Fibroblast of pulmonary artery (primary cell): ENCODE measurements at places on chromosomes 1 and 21.
A peak's percentile ranks its signal among the peaks of the same experiment; 100 is the strongest.

DNA sequence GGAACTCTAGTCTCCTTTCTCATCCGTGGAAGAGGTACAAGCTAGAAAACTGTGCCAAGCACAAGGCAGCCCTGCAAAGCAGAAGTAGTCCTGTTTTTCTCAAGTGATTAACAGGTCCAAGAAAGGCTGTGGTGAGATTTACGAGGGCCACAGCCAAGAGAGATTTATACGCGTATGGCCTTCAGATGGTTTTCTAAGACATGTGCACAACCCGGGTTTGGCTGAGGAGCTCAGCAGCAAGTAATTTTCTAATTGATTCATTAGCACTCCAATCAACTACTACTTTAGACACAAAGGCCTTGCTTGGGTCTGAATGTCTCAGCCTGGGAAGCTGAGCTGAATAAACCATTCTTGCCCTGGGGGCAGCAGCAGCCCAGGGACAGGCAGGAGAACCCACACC lies 55.8 kb downstream of the SSBP3 start:
- DNase-seq, result no peak

DNA sequence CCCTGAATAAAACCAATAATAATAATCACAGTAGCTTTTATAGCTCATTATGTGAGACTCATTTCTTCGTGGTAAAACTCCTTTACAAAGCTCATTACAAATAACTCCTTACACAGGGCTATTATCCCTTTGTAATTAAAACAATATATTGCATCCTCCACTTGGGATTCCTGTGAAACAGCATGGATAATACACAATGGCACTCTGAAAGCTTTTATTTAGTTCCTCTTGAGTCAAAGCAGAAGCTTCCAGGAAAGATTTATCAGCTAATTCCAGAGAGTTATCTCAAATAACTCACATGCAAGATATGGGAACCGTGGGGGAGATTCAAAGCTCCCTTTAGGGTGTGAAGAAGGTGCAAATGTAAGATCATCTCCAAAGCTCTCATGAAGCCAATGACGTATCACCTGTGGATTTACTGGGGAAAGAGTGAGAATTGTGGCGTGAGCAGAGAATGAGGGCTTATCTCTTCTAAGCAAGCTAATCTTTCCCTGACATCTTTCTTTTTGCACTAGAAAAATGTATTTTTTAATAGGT lies 60.4 kb upstream of the GJA5 start:
- DNase-seq, result no peak

GRCh38 chr21:39097981-39098380 lies 85.3 kb downstream of the PSMG1 start:
- no peak for DNase-seq

DNA sequence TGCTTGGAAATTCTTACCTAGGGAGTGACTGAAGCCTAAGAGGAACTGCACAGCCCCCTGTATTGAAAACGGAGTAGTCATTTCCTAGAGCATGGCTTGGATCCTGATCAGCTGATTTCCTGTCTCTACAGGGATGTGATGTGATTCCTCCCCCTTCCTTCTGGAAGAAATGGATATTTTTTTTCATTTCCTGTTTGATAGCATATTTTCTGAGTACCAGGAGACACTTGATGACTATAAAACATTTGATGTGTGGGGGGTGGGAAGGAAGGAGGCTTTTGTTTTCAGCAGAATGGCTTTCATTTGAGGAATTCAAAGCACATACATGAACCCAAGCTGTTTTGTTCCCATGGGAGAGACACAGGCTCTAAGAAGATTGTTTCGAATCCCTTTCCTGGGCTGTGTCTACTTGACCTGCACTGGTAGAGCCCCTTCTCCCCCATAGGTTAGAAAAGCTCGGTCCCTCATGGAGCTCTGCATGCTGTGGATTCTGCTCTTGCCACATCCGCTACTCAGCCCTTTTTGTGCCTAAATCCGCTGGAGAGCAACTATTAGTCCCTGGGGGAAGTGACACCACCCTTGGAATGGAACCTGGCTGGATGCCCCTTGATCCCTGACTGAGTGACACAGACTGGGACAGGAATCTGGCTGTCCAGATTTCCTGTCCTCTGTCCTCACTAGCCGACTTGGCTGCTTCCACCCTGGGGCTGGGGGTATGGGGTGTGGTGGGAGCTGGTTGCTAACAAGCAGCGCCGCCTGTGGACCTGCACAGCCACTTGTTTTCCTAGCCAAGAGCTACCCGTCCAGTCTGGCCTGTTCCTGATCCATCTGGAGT lies 71.8 kb upstream of the MACF1 start:
- DNase-seq, result peak; percentile 83

DNA sequence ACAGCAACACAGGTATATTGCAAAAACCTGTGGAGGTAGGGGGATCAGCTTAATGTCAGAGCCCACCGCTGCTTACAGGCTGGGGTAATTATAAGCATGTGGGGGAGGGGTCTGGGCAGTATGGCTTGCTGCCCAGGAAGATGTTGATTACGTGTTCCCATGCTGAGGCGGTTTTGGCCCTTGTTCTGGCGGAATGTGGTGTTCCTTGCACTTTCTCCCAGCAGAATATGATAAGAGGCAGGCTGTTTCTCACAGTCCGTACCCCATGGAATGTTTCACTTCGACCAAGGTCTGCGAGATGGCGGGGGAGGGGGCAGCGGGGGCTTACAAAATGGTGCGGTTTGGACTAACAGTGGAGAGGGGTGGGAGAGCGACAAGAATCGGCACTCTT lies 9.8 kb upstream of the HPCAL4 start:
- peak; percentile 75 for DNase-seq

GRCh38 chr1:197463142-197463541 lies 195.1 kb downstream of the CRB1 start:
- no peak for DNase-seq

DNA sequence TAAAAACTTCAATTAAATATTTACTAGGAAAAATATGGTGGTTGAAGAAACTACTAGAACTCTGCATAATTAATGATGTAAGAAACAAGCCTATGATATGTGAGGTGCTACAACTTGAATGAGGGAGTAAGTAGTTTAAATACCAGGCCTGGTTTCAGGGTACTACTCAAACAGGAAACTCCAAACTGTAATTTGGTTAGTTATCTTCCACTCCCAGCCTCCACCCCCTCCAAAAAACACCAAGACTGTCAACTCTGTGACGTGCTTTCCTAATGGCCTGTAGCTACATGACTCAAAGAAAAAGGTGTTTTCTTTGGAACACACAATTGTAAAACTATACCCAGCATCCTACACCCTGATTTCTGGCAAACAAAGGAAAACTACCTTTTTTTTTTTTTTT lies 55.9 kb upstream of the RCC1 start:
- peak; percentile 61 for DNase-seq

DNA sequence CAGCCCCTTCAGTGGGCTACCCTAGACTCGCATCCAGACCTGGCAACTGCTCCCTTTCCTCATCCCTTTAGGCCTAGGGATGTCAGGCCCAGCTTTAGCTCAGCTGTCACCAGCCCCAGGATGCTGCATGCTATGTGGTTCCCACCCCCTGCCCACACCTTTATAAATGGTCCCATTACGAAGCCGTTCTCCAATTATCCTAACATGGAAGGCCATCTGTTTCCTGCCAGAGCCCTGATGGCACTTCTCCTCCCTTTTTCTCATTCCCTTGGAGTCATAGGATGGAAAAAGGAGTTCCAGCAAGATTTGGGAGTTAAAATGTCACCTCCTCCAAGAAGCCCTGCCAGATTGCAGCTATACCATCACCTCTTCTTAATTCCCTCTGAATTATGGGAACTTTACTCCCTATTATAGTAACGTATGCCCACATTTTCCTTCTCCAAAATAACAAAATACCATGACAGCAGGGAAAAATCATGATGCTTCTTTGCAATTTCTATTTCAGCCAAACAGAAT lies 205.0 kb upstream of the GRIK3 start:
- no peak for DNase-seq

DNA sequence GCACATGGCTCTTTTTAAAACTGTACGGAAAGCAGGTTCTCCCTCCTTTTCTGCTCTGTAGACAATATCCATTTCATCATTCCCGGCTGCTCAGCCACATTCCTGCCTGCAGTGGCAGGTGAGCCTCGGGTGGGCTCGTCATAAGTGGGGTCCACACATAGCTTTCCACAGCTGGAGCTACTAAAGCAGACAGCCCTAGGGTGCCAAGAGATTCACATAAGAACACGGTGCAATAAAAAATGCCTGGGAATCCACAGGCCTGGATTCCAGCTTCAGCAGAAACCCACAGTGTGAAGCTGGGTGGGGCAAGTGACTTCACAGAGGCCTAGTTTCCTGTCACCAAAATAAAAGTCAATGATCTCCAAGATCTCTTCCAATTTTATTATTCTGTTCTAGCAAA lies 96.4 kb downstream of the MIS18A start:
- DNase-seq, result no peak

GRCh38 chr1:81695741-81696140 lies 105.0 kb upstream of the ADGRL2 start:
- DNase-seq, result peak; percentile 96

GRCh38 chr1:180310095-180310494 lies 80.0 kb downstream of the LHX4 start:
- DNase-seq, result peak; percentile 61

DNA sequence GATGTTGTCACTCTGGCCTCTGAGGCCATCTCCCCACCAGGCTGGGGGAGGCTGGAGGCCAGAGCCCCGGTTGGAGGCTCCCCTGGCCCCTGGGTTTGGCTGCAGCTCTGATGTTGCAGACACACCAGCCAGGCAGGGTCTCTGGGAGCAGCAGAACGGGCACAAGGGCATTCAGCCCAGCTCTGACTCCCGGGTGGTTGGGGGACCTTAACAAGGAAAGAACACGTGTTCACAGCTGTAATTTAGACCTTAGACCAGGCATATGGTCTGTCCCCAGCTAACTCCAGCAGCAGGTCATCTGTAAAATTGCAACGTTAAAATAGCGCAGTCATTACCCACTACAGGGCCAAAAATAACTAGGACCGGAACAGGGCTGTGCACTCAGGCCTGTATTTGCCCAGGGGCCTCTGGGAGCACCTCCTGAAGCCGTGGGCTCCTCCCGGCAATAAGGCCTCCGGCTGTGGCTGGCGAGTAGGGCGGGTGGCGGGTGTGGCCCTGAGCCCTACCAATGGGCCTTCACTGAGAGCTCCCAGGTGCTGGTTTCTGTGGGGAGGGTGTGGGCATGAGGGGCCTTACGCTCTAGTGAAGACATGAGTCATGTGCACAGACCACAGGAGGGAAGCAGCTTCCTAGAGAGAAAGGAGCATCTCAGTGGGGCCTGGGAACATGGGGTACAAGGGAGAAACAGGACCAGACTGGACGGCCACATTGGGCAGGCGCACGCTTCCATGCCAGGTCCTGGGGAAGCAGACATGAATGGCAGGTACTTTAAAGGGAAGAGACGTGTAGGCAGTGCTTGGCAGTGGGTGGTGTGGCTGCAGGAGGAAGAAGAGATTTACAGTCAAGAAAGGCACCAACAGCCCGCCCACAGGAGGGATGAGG lies 6.1 kb downstream of the LDLRAP1 start:
- DNase-seq, result no peak

- DNase-seq, result peak; percentile 45
These were observed 21.5 kb upstream of the PWP2 start for GRCh38 chr21:44085491-44086321.

- DNase-seq, result peak; percentile 35
These were observed 29.5 kb downstream of the CAPN2 start for GRCh38 chr1:223741861-223742260.

GRCh38 chr1:155254714-155255242 lies 505 bp downstream of the ENTREP3 start:
- DNase-seq, result no peak

DNA sequence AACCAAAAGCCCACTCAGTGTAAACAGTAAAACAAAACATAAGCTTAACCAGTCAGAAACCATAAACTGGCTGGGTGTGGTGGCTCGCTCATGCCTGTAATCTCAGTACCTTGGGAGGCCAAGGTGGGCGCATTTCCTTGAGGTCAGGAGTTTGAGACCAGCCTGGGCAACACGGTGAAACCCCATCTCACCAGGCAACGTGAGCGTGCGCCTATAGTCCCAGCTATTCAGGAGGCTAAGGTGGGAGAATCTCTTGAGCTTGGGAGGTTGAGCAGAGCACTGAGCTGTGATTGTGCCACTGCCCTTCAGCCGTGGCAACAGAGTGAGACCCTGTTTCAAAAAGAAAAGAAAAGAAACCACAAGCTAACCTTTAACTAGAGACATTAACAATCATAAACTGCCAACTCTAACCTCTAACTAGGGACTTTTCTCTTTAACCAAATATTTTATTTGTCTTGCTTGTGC lies 13.1 kb upstream of the PRRC2C start:
- DNase-seq, result no peak

DNA sequence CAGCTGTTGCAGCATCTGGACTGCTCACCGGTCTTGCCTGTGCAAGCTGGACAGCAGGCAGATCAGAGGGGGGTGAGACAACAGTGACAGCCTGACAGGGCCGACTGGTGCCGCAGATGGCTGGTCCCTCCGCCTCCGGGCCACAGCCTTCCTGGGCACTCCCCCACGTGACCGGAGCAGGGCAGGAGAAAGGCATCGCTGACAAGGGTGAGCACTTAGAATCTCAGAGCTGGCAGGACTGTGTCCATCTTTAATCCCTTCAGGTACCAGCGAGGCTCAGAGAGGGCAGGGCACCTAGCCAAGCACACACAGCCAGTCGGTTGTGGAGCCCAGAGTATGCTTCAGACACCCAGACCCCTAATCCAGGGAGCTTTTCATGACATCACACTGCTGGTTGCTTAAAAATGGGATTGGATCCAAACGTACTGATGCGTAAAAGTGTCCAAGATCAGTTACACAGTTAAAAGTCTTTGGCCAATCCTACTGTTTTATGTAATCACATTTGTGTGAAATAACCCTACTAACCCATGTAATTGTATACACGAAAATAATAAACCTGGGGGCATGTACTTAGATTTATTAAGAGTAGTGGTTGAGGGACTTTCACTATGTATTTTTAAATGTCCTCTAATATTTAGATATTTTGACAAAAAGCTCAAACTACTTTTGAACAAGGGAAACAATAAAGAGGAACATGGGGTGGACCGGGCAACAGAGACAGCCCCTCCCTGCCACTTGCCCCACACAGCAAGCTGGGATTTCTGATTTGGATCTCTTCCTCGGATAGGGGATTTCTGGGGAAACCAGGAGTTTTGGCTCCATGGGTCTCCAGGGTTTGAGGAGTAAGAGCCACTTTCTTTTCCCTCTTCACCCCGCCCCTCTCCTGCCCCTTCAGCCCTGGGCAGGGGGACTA lies 758 bp upstream of the CNTN2 start:
- DNase-seq, result no peak

GRCh38 chr1:83849191-83850061 lies 149.5 kb downstream of the TTLL7 start:
- no peak for DNase-seq

DNA sequence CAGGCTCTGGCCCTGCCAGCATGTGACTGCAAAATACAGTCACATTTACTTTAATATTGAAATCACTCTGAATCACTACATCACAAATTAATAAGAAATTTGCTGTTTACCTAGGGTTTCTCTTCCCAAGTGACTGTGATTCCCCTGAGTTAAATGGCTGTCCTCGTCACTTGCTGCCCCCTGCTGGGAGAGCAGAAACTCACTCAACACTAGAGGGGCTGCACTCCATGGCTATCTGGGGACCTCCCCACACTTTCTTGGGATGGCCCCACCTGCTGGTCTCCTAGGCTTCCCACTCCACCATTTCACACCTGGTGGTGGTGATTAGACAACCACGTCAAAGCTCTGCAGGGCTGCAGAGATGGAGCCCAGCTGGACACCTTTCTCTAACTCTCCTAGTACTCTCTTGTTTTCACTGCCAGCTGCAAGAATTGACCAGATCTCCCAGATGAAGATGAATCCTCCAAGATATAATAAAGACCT lies 63.4 kb downstream of the CD2 start:
- DNase-seq, result peak; percentile 47
